Stimulated activated CD8-positive, alpha-beta memory T cell treated with anti-CD3 and anti-CD28 coated beads, Interleukin-15, amount 100 ng/mL, for 4 hours (primary cell): ENCODE measurements at places on chromosomes 2 and 18.
A peak's percentile ranks its signal among the peaks of the same experiment; 100 is the strongest.

DNA sequence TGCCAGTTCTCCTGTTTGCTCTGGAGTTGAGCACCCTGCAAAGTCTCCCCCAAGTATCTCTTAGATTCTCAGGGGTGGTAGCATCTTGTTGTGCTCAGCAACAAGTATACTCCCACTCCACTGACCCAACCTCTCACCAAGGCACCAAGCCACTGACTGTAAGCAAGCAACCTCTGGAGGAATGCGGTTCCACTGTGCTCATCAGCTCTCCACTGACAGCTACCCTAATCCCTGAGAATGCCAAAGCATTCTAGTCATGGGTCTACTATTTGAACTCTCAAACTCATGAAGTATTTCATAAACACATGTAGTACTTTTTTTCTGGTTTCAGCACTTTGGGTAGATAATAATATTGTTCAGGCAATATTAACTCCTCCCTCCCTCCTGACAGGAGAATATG, 170.0 kb downstream of the EPHA4 start:
- DNase-seq, result no peak

DNA sequence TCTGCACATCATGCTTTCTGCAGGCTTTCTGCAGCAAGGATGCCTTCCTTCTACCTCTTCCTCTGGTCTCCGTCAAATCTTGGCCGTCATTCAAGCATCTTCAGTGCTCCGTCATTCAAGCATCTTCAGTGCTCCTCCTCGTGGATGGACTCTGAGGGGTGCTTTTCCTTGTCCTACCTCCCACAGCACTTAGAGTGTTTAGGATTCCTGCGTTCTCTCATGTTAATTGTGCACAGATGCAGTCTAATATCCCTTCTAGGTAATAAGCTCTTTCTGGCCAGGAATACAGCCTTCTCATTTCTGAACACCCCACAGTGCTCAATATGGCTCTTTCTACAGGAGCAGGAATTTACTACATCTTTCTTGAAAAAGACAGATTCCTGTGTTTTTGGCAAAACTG, 59.8 kb downstream of the ZNF236 start:
- no peak for DNase-seq

- no peak for DNase-seq
Observed at GRCh38 chr2:104043864-104044263, 810.1 kb upstream of the POU3F3 start.

GRCh38 chr18:340044-340443, 72.2 kb upstream of the THOC1 start:
- DNase-seq, result no peak

DNA sequence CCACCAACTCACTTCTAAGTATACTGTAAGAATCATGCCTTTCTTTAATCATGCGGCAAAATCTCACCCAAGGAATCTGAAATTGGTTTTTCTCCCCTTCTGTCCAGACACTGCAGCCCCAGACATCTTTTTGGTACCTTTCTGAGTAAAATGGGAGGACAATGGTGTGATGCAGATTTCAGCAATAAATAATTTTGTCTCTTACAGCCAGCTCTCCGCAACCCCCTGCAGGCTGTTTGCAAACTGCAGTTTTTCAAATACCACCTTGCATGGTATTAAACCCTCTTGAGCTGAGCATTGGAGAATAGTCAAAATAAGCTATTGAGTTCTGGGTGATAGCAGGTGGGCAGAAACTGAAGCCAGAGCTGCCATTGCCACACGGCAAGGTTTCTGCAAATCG, 32.2 kb downstream of the GPR39 start:
- no peak for DNase-seq

DNA sequence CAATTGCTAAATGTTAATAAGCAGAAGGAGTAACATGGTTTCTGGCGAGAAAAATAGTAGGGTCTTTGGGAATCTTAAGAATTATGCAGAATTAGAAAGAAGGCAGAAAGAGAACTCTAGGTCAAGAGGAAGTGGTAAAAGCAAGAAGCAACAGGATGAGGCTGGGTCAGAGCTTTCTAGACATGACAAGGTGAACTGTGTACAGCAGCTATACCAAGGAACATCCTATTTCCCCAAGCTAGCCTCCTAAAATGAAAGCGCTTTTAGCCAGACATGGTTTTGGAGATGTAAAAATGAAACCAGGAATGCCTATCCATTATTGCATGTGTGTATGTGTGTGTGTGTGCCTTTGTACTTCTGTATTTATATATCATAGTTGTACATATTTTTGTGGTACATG, 42.3 kb upstream of the STAT1 start:
- no peak for DNase-seq

GRCh38 chr18:72652990-72653593, 109.0 kb upstream of the CBLN2 start:
- DNase-seq, result no peak

DNA sequence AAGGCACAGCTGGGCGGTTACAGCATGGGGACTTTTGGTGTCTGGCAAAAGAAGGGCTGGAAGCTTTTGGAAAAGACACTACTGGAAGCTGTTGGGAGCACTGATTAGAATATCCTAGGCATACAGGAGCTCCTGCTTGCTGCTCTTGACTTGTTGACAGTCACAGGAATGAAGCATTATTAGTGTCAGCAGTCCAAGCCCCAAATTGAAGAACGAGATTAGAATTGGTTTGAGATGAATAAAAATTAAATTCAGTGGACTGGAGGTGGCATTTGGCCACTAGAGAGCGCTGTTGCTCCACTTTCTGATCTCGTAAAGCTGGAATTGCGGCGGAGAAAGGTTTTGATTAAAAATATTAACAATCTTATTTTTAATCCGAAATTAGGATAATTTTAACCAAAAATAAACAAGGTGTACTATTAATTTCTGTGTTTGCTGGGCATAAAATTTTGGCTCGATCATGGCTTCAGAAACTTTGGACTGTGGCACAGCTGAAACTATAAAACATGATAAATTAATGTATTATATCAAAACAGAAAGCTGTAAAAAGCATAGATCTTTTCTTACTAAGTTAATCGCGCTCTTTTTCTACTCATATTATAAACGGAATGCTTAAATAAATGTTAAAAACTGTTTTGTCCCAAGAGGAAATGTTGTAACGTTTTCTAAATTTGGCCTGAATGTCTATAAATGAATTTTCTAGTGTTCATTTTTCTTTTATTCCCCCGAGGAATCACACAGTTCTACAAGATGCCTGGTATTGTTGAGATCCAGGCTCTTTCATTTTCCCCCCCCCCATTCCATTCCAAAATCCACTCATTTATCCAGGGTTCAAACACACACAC, 2.4 kb upstream of the HOXD8 start:
- DNase-seq, result peak; percentile 31
